Suppressor macrophage treated with lipopolysaccharide for 1 hour (primary cell): ENCODE measurements at places on chromosomes 6 and 20.

DNA sequence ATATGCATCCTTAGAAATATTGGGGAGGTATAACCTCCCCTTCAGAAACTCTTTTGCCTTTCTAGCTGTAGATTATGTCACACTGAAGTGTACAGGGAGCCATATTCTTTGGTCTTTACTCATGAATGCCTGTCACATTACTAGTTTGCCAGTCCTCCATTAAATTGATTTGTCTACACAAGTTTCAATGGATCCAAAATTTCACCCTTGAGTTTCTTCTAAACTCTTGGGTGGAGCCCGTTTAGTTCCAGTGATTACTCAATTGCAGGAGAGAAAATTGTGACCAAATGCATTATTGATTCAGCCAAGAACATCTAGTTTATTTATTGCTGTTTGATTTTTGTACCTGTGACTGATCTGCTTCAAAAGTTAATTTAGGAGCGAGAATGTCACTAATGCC, 60.4 kb upstream of the TFB1M start:
- no peak for DNase-seq

GRCh38 chr20:33450867-33451266, 7.3 kb upstream of the SNTA1 start:
- DNase-seq = peak; percentile 49

DNA sequence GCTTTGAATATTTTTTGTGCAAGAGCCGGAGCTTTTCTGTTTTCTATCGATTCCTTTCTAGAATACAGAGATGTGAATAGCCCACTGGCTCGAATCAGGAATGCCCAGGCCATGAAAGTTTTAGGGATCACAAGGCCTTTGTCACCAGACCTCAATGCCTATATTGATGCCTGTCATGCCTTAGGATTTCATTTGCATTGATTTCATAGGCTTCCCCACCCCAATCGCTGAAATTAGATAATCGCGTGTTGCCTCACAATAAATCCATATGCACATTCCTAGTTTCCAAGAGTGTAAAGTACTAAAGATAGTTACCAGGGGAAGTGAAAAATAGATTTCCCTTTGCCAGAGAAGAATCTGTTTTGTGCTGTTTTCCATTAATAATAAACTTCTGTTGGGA, 150.8 kb downstream of the SASH1 start:
- no peak for DNase-seq

GRCh38 chr6:2826131-2826530, 15.5 kb downstream of the SERPINB1 start:
- peak; percentile 81 for DNase-seq

DNA sequence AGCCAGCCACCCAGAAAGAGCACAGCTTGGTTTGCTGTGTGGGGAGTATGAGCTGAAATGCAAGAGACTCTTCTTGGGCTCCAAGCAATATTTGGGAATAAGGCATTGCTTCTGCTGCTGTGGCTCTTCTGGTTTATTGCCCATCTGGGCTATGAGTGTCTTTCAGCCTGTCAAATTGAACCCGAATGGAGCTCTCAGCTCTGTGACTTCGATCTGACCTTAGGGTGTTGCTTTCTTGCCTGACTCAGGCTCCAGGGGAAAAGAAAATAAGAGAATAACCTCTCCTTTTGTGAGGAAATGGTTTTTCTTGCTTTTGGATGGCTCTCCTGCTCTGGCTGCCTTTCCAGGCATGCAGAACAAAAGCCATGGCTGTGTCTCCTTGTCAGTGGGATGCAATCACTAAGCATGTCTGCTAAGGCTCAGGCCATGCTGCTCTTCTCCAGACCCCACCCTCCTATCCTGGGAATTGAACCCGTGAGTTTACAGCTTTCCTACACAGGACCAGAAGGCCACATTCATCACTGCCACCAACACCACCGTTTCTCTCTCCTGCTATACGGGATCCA, 169.4 kb upstream of the JAG1 start:
- no peak for DNase-seq

GRCh38 chr6:15363523-15364400, 117.9 kb downstream of the JARID2 start:
- no peak for DNase-seq

- DNase-seq = no peak
Measured at GRCh38 chr20:49399329-49399728, 83.1 kb downstream of the KCNB1 start.

DNA sequence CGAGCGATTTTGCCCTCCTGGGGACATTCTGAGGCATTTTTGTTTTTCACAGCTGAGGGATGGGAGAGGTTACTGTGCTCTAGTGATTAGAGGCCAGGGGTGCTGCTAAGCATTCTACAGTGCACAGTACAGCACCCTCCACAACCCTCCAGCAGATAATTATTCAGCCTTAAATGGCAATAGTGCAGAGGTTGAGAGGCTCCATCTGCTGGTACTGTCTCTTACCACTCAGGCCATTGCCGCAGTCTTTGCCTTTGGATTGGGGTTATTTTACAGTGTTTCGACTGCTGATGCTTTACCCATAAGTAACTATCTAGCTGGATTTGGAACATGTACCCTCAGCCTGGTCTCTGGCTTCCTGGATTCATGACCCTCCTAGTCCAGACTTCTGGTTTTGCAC, 705.3 kb downstream of the KIF16B start:
- DNase-seq = no peak

DNA sequence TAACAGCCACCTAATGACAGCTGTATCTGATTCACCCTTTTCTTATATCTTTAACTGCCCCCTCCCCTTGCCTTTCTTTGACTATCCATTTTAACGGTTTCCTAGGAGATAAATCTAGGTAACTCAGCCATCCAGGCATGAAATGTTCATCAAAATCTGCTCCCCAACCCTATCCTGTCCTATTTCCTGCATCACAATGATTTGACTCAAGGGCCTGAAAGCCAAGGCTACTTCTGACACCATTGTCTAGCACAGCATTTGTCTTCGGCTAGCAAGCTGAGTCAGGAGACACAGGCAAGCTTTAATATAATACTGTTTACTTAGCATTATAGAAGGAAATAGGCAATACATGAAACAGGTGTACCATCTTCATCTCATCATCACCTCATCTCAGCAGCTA, 31.6 kb upstream of the MANEA start:
- no peak for DNase-seq

DNA sequence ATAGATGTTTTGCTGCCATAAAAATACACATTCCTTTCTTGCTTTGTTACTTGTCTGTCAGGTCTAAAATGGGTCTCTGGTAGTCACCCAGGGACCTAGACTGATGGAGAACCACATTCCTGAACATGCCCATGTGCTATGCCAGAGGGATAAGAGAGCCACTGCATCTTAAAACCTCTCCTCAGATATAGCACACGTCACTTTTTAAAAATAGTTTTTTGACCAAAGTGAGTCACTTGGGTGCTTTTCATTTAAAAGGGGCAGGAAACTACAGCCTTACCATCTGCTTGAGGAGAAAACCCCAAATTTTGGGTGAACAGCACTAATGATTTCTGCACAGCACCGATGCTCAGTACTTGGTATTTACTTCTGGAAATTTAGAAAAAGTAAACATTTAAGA, 197.8 kb downstream of the OGFRL1 start:
- no peak for DNase-seq

DNA sequence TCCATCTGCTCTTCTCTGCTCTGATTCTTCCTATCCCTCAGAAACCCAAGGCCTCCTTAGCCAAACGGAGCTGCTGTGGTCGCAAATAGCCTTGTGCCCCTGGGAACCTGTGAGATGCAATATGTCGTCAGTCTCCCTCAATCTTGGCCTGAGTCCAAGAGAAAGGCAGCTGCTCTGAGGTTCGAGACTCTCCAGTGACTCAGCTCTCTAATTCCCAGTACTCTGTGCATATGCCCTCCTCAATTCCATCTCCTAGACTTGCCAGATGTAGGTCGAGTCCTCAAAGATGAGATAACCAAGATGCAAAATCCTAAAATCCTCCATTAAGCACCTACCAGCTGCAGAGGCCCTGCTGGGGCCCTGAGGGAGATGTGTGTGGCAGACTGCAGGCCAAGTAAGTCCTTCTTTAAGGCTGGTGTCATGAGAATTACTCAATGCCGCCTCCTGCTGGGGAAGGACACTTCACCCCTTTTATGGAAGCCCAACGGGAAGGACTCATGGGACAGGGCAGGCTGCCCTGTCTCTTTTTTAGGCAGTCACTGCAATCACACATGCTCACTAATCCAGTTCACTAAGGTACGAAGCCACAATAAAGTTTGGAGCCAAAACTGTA, 28.5 kb downstream of the C6orf15 start:
- peak; percentile 50 for DNase-seq

DNA sequence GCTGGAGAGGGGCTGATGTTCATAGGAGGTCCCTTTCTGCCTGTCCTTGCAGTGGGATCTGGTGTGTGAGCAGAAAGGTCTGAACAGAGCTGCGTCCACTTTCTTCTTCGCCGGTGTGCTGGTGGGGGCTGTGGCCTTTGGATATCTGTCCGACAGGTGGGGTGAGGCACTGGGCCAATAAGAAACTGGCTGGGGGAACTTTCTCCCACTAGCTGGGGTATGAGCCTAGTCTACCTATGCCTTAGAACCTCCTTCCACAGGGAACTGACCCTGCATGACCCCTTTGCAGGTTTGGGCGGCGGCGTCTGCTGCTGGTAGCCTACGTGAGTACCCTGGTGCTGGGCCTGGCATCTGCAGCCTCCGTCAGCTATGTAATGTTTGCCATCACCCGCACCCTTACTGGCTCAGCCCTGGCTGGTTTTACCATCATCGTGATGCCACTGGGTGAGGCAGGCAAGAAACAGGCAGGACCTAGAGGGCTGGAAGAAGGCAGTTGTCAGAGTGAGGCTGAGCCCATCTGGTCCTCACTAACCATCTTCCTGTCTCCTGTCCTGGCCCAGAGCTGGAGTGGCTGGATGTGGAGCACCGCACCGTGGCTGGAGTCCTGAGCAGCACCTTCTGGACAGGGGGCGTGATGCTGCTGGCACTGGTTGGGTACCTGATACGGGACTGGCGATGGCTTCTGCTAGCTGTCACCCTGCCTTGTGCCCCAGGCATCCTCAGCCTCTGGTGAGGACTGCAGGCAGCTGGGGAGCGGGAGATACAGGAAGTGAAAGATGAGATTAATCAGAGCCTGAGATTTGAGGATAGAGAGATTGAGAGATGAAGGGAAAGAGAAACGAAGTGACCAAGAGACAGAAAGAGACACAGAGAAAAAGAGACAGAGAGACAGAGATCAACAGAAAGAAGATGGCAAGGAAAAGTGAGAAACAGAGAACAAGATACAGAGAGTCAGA, 1.6 kb downstream of the SLC22A7 start:
- no peak for DNase-seq

GRCh38 chr20:1320016-1320415, 8.9 kb downstream of the SDCBP2 start:
- no peak for DNase-seq

- no peak for DNase-seq
Measured at GRCh38 chr6:43163899-43164298, 7.2 kb upstream of the SRF start.

- DNase-seq = no peak
Measured at GRCh38 chr20:38300438-38300837, 3.5 kb upstream of the BPI start.

DNA sequence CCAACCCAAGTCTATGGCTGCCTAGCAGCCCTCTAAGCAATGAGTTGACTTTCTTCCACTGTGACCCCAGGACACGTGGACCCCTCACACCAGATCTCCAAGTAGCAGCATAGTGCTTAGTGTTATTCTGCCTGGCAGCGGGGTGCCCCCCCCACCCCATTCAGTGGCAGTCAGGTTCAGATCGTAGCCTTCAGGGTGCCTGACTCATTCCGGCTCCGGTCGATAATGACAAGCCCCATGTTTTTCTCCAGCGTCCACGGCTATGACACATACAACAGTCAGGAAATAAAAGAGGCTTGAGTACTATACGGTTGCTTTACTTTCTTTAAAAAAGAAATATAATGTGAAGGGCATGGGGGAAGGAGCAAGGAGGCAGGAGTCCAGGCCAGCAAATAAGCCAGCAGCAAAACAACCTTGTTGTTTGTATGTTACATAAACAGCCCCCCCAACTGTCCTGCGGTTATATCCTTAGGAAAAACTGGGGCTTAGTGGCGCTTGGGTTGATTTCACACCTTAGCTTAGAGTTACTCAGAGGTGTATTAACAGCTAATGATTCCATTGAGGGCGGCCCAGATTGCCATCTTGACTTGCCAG, 23.1 kb downstream of the GNAS start:
- DNase-seq = no peak

- DNase-seq = no peak
Measured at GRCh38 chr6:68990317-68990716, 355.2 kb downstream of the ADGRB3 start.

DNA sequence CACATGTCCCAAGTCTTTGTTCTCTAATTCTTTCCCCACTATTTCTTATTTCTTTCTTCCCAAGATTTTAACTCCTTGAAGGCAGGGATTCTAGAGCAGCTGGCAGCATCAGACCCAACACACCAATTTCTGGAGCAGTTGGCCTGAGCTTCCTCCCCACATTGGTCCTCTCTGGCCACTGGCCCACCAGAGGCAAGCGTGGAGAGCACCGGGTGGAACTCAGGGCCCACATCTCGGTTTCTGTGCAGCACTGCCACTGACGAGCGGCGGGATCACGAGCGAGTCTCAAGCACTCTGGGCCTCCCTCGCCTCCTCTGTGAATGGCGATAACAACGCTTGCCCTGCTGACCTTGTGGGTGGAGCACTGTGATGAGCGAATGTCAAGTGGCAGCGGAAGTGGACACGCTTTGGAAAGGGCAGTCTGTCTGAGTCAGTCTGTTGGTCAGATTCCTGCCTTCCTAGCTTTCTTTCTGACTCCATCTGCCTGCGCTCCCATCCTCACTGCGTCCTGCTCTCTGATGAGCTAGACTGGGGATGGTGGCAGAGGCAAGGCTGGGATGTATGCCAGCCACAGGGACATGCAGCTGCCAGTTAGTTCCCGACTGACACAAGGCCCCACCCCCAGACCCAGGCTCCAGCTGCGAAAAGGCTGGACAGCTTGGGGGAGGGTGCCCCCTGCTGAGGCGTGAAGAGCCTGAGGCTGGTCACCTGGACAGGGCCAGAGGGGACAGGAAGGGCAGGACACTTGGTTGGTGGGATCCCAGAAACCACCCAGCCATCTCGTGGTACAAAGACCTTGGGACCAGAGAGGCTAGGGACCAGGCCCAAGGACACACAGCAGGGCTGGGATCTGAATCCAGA, 4.5 kb upstream of the SPDEF start:
- no peak for DNase-seq
